Stimulated activated CD8-positive, alpha-beta memory T cell treated with anti-CD3 and anti-CD28 coated beads, Interleukin-2, amount 100 ng/mL, for 1 hour (primary cell): ENCODE measurements at places on chromosomes 2 and 18.

GRCh38 chr2:178070824-178071223 lies 1.8 kb downstream of the PDE11A start:
- DNase-seq, result no peak

- DNase-seq, result no peak
Observed at GRCh38 chr18:68928762-68929675, 131.1 kb downstream of the CCDC102B start.

- no peak for DNase-seq
Observed at GRCh38 chr18:28059861-28060260, 117.1 kb downstream of the CDH2 start.

- no peak for DNase-seq
Observed at GRCh38 chr2:51534166-51534565, 502.2 kb upstream of the NRXN1 start.

DNA sequence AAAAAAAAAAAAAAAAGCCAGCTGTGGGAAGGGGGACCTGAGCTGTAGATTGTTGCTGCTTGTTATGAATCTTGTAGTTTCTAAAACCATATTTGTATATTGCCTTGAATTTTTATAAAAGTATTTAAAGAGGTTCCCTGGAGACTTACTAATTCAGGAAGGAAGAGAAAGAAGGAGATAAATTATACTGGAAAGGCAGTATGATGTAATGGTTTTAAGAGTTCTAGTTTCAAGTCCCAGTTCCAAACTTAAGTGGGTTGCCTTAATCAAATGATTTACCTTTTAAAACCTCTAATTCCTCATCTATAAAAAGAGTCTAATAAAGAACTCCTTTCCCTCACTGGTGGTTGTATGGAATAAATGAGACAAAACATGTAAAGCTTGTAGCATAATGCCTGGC lies 62.2 kb downstream of the PTRHD1 start:
- DNase-seq, result no peak

- DNase-seq, result no peak
Observed at GRCh38 chr2:75565472-75566462, 5.0 kb upstream of the EVA1A start.

DNA sequence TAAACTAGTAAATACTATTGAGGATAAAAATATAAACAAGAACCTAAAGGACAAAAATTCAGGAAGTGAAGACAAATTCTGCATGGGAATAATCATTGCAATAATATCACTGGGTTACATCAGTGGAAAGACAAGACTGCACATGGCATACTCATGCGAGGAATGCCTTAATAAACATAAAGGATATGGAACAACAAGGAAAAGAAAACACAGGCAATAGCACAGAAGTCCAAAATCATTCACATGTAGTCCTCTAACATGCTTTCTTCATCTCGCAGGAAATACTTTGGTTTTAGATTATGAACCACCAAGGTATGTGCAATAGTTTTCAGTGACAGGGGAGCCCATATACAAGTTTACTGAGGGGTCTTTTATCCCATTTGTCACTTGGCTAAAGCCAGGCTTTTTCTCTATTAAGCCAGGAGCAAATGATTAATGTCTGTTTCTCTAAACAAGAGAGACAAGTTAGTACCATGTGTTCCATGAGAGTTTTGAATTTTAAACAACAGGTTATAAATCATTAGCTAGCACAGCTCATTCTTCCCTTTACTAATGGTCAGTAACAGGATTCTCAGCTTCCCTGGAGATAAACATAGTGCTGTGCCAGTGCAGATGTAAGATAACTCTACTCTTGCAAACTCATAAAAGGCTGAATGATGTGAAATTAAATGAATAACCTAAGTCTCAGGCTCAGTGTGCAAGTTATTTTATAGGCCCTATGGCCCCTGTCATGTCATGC lies 353.6 kb upstream of the FSIP2 start:
- DNase-seq, result no peak

- DNase-seq, result no peak
Observed at GRCh38 chr2:43407935-43408334, 181.5 kb upstream of the ZFP36L2 start.

GRCh38 chr2:10471955-10472354 lies 23.8 kb upstream of the ODC1 start:
- no peak for DNase-seq

DNA sequence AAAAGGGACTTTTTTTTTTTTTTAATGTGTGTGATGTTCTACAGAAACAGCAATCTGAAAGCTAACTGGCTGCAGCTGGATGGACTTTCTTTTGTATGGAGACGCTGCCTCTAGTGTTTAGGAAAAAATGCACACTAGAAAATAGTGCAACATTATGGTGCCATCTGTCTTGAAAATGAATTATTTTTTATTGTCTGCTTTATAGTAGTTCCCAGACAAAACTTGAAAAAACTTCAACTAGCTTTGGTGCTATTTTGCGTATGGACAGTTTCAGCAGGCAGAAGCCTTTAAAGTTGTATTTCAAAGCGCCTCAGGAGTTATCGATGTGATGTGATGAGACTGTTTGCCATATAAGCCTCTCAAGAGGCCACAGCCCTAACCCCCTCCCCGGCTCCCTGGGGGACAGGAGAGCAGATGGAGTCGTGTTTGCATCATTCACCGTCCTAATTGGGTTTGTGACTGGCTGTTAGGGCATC lies 86.9 kb downstream of the LTBP1 start:
- DNase-seq, result no peak

- DNase-seq, result no peak
Observed at GRCh38 chr2:205722283-205722918, 40.1 kb downstream of the NRP2 start.

GRCh38 chr2:184030245-184030644 lies 568.1 kb upstream of the ZNF804A start:
- DNase-seq, result no peak
